Fibroblast of skin of left quadriceps (primary cell): ENCODE measurements at places on chromosomes 13 and 19.
A peak's percentile ranks its signal among the peaks of the same experiment; 100 is the strongest.

DNA sequence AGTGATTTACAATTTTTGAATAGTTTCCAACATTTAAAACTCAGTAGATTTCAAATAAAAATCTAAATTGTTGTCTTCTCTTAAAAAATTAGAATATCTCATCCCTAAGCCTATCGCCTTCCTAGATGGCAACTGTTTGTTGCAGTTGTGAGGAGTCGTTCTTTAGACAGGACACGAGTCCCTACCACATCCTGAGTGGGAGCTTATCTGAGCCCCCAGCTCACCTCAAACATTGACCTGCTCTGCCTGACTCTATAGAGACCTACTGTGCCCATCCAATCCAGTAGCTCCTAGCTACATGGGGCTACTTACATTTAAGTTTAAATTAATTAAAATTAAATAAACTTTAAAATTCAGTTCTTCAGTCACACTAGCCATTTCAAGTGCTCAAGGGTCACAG lies 434.7 kb downstream of the FOXO1 start:
- no peak for DNase-seq

- peak; percentile 60 for DNase-seq
Observed at GRCh38 chr19:8240274-8241229, 31.4 kb downstream of the CERS4 start.

GRCh38 chr13:33550885-33551284 lies 265.3 kb upstream of the STARD13 start:
- DNase-seq, result no peak

- DNase-seq, result no peak
Observed at GRCh38 chr13:108895220-108895704, 265.9 kb downstream of the MYO16 start.

DNA sequence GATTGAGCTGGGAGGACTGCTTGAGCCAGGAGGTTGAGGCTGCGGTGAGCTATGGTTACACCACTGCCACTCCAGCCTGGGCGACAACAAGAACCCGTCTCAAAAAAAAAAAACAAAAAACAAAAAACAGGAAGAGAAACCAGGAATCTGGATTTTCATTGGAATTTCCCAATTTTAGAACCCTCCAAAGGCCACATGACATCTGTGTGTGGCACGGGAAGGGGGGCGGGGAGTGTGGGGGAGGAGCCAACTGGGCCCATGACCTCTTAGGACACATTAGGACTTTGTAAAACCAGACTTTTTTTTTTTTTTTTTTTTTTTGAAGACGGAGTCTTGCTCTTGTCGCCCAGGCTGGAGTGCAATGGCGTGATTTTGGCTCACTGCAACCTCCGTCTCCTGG lies 21.2 kb upstream of the MYDGF start:
- DNase-seq, result no peak

GRCh38 chr13:35518337-35518946 lies 42.0 kb upstream of the MAB21L1 start:
- no peak for DNase-seq

GRCh38 chr19:49749055-49749716 lies 13.9 kb downstream of the TSKS start:
- DNase-seq, result no peak

DNA sequence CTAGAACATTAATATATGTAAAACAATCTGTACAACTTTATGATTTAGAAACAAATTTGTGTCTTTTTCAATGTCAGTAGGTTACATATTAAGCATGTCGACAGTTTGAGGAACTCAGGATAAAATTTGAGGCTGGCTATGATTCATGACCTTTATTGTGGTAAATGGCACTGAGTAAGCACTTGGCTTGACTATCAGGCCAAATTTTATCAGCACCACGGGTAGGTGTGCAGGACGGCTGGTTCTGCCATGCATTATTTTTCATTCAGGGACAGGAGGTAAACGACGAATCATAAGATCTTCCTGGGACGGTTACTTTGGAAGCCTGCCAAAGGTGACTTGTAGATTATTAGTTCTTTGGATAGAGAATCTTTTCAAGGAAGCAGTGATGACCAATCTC lies 19.9 kb upstream of the CYP4F8 start:
- DNase-seq, result no peak

- no peak for DNase-seq
Observed at GRCh38 chr19:7897292-7897691, 6.4 kb upstream of the MAP2K7 start.

GRCh38 chr13:112808377-112809140 lies 118.7 kb downstream of the ATP11A start:
- DNase-seq, result no peak

- DNase-seq, result no peak
Observed at GRCh38 chr13:114108141-114108761, 24.2 kb downstream of the RASA3 start.

DNA sequence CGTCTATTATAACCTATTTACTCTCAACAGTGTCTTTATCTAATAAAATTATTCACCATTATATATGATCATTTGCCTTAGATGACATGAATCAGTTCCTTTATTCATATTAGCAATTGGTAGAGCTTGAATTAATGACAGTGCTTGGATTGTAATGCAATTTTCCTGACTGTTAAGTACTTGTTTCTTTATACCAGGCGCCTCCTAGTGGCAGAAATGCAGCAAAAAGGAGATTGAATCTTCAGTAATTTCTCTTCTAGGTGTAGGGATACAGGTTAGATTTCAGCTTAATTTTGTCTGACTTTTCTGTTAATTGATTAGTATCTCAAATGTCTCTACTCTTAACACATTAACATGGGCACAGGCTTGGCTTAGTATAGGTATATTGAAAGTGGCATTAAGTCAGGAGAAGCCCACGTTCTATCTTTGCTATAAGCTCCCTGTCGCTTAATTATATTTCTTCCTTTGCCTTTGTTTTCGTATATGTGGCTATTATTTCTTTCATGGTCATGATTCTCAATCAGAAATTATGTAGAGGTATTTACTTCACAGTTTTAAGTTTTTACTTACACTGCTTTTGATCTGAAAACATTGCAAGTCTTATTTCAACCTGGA lies 9.1 kb upstream of the LHFPL6 start:
- peak; percentile 47 for DNase-seq

DNA sequence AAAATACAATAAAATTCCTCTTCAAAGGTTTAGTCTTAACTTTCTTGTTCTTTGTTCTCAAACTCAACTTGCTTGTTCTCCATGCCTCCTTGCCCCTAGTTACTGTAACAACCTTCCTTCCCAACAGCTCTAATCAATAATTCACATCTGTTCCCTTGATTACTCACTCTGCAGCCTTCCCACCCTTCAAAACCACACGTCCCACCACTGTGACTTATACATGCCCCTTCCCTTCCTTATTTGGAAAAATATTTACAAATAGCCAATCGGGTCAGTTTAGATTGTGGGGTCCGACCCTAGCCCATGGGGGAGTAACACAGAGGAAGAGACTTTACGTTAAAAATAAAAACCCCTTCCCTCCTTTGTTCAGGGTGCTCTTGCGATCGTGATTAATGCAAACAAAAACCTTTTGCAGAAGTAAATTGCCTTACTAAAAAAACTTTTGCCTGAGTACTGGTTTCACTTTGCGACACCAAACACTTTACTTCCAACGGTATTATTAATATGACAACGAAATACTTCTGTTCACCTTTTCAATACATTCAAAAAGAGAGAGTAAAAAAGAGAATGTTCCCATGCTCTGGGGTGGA lies 512 bp upstream of the ZNF93 start:
- DNase-seq, result peak; percentile 79

GRCh38 chr19:29378126-29378525 lies 147.7 kb upstream of the VSTM2B start:
- DNase-seq, result no peak

GRCh38 chr19:55304279-55304978 lies 20.6 kb downstream of the BRSK1 start:
- no peak for DNase-seq

DNA sequence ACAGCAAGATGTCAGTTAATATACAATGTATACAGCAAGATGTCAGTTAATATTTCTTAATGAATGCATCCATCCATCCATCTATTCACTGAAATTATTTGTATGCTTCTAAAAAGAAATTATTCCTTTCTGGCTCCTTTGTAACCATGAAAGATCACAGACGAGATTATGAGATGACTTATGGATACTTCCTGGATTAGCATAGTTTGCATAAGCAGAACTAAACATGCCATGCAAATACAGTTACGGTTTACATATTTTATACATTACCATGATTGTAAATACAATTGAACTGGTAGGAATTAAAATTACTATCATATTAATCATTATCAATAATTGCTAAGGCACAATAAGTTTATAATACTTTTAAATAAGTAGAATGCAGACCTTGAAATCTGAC lies 32.7 kb downstream of the NALCN start:
- DNase-seq, result no peak

DNA sequence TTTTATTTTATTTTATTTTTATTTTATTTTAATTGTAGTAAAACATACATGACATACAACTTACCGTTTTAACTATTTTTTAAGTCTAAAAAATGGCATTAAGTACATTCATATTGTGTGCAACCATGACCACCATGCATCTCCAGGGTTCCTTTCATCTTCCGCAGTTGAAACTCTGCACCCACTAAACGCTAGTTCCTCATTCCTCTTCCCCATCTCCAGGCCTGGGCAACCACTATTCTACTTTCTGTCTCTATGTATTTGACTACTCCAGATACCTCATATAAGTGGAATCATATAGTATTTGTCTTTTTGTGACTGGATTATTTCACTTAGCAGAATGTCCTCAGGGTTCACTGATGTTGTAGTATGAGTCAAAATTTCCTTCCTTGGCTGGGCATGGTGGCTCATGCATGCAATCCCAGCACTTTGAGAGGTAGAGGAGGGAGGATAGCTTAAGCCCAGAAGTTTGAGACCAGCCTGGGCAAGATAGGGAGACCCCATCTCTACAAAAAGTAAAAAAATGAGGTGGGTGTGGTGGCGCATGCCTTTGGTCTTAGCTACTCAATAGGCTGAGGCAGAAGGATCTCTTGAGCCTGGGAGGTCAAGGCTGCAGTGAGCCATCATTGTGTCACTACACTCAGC lies 55.7 kb upstream of the ZNF507 start:
- DNase-seq, result no peak

GRCh38 chr19:41366089-41366488 lies 2.1 kb upstream of the B9D2 start:
- DNase-seq, result no peak

- no peak for DNase-seq
Observed at GRCh38 chr19:54136086-54136863, 1.3 kb upstream of the CNOT3 start.

DNA sequence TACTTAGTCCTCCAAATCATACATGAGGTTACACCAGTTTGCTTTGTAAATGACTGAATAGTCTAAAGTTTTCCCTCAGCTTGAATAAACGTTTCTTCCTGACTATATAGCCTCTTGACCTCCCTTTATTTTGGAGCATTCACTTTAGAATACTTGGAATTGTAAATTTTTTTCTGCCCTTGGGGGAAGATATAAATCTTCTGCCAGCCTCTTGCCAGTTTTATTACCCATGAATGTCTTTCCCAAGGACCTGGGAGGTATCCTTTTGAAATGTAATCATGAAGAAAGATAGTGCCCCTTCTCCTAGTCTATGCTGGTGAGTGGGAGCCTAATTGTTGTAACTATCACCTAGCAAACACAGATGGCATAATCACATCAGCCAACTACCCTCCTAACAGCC lies 2033.9 kb upstream of the PCDH20 start:
- no peak for DNase-seq

- no peak for DNase-seq
Observed at GRCh38 chr19:29625186-29625651, 19.1 kb downstream of the POP4 start.

DNA sequence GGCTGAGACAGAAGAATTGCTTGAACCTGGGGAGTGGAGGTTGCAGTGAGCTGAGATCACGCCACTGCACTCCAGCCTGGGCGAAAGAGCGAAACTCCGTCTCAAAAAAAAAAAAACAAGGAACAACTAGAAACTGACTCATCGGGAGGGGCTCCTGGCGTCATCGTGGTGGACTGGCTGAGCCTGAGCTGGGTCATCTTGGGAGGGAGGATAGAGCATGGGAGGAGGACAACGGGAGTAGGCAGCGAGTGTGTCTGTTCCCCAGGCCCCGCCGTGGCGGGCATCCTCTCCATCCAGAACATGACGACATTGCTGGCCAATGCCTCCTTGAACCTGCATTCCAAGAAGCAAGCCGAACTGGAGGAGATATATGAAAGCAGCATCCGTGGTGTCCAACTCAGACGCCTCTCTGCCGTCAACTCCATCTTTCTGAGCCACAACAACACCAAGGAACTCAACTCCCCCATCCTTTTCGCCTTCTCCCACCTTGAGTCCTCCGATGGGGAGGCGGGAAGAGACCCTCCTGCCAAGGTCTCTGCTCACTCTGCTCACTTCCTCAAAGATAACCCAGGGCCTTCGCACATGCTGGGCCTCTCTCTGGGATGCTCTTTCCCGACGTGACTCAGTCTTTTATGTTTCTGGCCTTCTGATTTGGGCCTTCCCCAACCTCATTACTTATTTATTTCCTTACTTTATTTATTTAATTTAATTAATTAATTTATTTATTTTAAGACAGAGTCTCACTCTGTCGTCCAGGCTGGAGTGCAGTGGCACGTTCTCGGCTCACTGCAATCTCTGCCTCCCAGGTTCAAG lies 16.6 kb downstream of the DDX39A start:
- no peak for DNase-seq

DNA sequence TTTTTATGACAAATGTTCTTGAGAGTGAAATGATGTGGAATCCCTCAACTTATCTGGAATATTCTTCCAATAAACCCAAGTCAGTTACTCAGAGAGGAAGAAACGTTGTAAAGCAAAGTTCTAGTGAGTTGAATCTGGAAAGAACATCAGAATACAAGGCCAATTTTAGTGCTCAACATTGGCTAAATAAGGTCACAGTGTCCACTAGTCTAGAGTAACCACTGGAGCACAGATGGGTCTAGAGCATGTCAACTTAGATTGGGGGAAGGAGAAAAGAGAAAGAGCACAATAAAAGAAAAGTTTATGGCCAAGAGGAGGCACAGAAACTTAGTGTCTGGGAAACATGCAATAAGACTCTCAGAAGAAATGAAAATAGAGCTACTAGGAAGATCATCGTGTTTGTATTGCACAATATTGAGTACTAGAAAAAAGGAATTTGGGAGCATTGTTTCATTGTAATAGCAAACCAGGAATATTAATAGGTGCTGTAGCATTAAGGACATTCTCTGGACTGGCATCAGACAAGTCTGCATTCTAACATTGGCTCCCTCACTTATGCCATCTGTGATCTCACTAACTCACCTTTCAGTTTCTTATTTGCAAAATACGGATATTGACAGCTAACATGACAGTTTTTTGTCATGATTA lies 1318.5 kb downstream of the PCDH9 start:
- DNase-seq, result no peak
